ENCODE measurements at places on chromosomes 12 and 14.

DNA sequence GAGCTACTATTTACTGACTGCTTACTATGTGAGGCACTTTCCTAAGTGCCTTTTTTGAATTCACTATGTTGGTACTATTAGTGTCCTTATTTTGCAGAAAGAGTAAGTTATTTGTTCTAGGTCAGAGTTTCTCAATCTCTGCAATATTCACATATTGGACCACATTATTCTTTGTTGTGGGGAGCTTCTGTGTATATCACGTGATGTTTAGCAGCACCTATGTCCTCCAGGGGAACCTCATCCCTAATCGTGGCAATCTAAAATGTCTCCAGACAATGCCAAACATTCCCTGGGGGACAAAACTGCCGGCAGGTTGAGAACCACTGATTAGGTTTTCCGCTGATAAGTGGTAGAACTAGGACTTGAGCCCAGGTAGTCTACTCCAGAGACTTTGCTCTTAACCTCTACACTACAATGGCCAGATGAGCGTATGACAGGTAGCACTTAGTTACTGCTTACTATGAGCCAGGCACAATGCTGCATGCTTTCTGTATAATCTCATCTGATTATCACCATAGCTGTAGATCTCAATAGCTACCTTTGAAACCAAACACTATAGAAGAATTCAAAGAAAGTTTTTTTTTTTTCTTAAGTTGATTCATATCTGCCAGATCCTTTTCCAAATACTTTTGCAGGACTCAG lies 38.9 kb downstream of the NELL2 start:
- no peak for DNase-seq

DNA sequence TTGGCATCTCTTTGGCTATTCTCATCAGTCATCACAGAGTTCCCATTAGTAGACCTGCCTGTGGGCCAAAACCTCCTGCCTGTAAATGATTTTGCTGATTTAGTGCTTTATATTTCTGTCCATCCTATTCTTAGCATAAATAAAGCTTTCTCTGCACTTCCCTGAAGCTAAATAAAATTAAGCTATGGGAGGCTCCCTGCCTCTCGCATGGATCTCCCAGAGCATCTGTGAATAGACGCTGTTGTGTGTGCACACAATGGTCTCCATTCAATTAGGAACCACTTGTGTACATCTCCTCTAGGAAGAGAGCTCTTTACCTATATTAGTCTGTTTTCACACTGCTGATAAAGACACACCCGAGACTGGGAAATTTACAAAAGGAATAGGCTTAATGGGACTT lies 80.4 kb downstream of the PPFIBP1 start:
- DNase-seq, result no peak

- DNase-seq, result peak; percentile 3
Observed at GRCh38 chr14:97776890-97777558, 979.8 kb downstream of the VRK1 start.

DNA sequence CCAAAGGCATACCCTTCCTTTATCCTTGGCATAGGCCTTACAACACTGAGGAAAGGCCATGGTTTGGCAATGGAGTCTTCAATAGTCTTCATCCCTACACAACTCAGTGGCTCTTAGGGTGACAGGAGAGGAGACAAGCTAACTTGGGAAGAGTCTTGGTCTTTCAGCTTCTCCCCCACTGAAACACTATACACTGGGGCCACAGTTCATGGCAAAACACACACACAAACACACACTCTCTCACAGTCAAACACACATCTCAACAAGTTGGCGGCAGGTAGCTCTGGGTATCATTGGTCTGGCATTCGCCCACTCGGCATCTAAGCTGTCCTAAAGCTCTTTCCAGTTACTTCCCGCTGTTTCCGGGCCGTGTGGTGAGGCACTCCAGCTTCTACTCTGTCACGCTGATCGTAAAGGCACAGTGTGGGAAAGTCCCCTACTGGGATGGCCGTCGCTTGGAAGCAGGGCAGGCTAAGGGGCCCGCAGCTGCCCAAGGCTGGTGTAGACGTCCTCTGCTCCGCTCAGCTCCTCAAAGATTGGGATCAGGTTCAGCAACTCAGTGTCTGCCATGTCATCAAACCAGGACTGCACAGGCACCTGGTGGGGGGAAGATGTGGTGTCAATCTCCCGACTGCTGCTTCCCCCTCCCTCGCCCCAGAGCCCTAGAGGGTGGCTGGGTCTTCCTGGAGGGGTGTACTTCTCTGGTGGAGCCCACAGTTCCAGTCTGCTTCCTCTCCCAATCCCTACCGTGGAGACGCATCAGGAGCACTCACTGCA lies 4.8 kb upstream of the AVIL start:
- DNase-seq, result no peak

GRCh38 chr14:35875296-35875695 lies 49.2 kb downstream of the BRMS1L start:
- DNase-seq, result no peak

- DNase-seq, result peak; percentile 13
Observed at GRCh38 chr12:110742096-110742717, 484 bp downstream of the PPP1CC start.

- no peak for DNase-seq
Observed at GRCh38 chr12:26460361-26460760, 265.0 kb downstream of the SSPN start.

DNA sequence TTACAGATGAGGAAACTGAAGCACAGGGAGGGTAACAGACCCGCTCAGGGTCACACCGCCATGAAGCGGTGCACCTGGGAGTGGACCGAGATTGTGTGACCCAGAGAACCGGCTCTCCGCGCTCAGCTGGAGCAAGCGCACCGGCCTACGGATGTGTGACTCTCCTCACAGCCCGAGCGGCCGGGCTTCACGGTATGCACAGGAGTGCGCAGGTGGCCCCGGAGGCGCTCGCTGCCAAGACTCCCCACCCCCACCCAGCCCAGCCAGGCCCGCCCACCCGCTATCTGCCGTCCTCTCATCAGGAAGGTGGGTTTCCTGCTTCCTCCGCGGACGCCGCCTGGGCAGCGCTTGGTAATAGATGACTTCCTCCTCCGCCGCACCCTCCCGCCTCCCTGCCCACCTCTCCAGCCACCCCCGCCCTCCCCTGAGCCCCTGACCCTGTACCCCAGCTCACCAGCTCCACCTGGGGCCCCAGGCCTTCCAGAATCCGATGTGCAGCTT lies 110.7 kb downstream of the NCOR2 start:
- peak; percentile 54 for DNase-seq

DNA sequence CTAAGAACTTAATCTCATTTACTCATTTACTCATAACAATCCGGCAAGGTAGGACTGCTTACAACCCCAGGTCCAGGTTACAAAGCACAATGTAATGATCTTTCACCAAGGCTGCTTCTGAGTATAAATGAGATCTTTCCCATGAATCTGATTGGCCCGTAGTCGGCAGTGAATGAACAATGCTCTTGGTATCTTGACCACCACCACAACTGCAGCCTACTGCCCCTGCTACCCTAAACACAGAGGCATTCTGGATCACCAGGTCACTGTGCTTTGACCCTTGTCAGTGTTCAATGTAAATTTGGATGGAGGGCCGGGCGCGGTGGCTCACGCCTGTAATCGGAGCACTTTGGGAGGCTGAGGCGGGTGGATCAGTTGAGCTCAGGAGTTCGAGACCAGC lies 15.9 kb downstream of the FAM181A start:
- DNase-seq, result no peak

- DNase-seq, result no peak
Observed at GRCh38 chr14:99706107-99706900, 22.2 kb downstream of the CYP46A1 start.

DNA sequence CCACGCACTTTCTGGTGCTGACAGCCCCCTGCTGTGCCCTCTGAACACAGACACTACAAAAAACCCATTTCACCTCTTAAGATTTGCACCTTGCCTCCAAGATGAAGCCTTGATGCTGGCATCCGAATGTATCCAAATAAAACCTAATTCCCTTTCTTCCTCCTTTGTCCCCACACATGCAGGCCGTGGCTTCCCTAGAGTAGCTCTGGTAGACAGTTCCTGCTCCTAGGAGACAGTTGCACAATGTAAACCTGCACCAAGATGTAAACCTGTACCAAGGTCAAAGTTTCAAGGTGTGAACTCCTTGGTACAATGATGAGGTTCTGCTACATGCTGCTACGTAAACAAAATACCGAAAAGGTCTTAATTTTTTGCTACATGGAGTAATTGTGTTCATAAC lies 625 bp upstream of the ABHD12B start:
- no peak for DNase-seq

DNA sequence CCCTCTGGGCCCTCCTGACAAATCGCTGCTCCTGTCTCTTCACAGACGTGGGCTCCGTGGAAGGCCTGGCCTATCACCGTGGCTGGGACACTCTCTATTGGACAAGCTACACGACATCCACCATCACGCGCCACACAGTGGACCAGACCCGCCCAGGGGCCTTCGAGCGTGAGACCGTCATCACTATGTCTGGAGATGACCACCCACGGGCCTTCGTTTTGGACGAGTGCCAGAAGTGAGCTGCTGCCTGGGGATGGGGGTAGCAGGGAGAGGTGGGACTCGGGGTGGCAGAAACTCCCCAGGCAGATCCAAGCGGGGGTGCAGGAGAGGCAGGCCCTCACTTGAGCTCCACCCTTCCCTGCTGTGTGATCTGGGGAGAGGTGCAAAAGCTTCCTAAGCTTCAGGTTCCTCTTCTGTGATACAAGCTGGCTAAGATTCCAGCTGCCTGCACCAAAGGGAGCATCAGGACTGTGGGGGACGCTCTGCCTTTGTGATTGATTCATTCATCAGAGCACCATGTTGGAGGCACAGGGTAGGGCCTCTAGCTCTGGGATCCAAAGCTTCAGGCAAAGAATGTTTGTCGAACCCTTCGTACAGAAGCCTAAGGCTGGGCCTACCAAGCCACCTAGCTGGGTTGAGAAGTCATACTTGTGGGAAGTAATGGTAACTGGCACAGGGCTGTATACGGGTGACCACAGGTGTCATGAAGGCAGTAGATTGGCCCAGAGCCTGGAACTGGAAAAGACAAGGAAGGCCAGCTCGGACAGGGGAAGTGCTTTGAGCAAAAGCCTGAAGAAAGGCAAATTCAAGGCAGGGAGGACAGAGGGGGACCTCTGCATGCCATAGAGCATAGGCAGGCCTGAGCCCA lies 29.1 kb upstream of the NXPH4 start:
- no peak for DNase-seq

DNA sequence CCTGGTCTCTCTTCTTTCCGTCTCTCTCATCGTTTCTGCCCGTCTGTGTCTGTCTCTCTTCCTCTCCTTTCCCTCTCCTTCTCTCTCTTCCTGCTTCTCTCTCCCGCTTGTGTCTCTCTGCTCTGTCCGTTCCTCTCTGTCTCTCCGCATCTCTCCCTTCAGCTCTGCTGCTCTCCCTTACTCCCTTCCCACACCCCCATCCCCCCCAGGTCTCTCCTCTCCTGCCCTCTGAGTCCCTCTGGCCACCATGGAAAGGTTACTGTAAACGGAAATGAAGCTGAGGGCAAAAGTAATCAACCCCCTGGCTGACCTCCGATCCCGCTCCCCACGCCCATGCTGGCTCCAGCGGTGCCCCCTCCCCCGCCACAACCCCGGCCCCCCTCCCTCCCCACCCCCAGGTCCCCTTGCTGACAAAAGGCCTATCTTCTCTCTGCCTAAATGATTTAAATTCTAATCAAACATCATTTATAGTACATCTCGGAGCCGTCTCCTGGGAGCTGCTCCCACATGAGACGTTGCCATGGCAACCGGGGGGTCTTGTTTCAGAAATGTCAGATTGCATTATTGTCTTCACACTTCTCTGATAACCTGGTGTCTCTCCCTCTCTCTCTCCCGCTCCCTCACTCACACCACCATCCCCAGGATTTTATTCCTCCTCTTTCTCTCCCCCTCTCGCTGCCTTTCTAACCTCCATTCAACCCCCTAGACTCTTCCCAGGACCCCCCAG lies 203.8 kb downstream of the RBM19 start:
- DNase-seq, result no peak

GRCh38 chr12:23536293-23536692 lies 413.2 kb downstream of the SOX5 start:
- DNase-seq, result no peak

GRCh38 chr12:32467959-32468863 lies 68.9 kb downstream of the FGD4 start:
- DNase-seq, result no peak

GRCh38 chr14:104708606-104709268 lies 15.3 kb upstream of the ADSS1 start:
- DNase-seq, result peak; percentile 75

- no peak for DNase-seq
Observed at GRCh38 chr14:88518592-88519512, 36.0 kb downstream of the PTPN21 start.

DNA sequence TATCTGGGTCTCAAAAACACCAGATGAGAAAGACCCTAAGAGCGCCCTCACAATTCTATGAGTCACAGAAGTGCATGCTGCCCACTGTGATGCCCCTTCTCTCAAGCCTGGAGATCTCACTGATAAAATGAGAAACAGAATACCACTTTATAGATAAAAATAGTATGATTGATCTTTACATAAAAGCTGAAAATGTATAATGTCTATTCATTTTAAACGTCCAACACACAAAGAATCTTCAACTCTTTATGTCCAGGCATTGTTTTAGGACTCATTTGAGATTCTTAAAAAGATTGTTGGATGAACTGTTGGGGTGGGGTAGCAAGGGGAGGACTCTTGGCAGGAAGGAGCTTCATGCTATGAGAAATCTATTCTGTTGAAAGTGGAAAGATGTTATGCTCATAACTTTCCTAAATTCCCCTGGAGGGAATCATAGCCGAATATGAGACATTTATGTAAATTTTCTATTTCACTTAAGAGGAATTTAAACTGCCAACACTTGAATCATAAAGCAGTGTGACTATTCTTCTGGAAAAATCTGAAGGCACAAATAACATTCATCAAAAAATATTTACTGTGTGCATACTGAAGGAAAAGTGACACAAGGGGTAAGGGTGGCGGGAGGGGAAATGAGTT lies 174.6 kb downstream of the STXBP6 start:
- DNase-seq, result no peak

DNA sequence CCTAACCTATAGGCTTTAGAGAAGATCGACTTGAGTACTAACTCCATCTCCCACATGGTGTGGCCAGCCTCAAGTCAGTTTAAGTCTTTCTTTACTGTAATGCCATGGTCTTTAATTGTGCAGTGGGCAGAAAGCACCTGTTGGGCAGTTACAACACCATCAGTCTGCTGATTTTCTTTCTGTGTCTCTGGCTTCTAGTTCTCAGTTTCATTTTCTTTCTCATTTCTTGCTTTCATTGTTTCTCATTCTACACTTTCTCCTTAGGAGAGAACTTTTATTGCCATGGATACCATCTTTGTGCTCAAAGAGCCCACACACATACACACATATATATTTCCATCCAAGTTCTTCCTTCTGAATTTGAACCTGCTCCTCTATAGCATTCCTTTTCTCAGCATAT lies 96.1 kb upstream of the SLC16A7 start:
- no peak for DNase-seq

GRCh38 chr12:96057986-96058553 lies 22.7 kb upstream of the LTA4H start:
- no peak for DNase-seq

DNA sequence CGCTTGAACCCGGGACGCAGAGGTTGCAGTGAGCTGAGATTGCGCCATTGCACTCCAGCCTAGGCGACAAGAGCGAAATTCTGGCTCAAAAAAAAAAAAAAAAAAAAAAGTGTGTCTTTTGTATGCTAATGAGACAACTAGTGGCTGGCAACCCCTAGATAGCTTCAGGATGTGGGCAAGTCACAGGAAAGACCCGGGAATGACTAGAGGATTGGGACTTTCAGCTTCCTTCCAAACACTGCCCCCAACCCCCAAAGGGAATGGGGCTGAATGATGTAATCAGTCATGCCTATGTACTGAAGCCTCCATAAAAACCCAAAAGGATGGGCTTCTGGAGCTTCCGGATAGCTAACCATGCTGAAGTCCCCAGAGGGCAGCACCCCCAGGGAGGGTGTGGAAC lies 28.6 kb downstream of the USP44 start:
- no peak for DNase-seq
